Left lung (tissue), 14 donors: ENCODE measurements at places on chromosomes 7 and 10. TPM values are rescaled to one million over a fixed set of nuclear protein-coding genes. Genes with fewer than 3 reads are reported as not detected.

GRCh38 chr10:49518982-49519578, 19.8 kb downstream of the ERCC6 start:
- H3K27me3 ChIP-seq = no peaks in the 10 kb centered on the region
- peak; percentile 13 for DNase-seq
- peaks cover 6% of the 10 kb centered on the region for H3K4me1 ChIP-seq
- peaks cover 38% of the 10 kb centered on the region for H3K36me3 ChIP-seq
- no peak overlapping the region for H3K27ac ChIP-seq

DNA sequence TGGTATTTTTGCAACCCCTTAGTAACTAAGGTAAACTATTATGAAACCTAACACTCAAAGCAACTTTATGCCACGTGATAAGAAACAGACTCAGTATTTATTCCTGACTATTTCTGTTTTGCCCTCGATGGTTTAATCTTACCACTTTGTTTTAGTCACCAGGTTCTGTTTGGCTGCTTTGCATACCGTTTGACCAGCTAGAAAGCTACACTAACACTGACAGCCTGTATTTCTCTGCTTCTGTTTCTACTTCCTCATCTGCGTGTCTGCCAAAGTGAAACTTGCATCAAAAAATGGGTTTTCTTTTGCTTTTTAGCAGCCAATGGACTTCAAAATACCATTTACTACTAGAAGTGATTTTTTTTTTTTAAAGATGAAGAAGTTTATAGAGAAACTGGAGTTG, 802.5 kb downstream of the GRM8 start:
- no peaks in the 10 kb centered on the region for H3K4me1 ChIP-seq
- DNase-seq = no peak

- no peaks in the 10 kb centered on the region for H3K4me1 ChIP-seq
- no peak for DNase-seq
- H3K4me3 ChIP-seq = no peak overlapping the region
- H3K27me3 ChIP-seq = no peaks in the 10 kb centered on the region
- no peaks in the 10 kb centered on the region for H3K36me3 ChIP-seq
Measured at GRCh38 chr7:125085084-125085483, 155.5 kb upstream of the POT1 start.

GRCh38 chr10:98425511-98426352, 10.8 kb upstream of the PYROXD2 start:
- DNase-seq = no peak
- no peaks in the 10 kb centered on the region for H3K4me1 ChIP-seq
- no peak overlapping the region for H3K27ac ChIP-seq
- no peaks in the 10 kb centered on the region for H3K27me3 ChIP-seq

The TAF6 gene
- 43.5 TPM for total RNA-seq

The IDI2 gene
- not detected for total RNA-seq
